ENCODE measurements at places on chromosomes 3 and 15.

DNA sequence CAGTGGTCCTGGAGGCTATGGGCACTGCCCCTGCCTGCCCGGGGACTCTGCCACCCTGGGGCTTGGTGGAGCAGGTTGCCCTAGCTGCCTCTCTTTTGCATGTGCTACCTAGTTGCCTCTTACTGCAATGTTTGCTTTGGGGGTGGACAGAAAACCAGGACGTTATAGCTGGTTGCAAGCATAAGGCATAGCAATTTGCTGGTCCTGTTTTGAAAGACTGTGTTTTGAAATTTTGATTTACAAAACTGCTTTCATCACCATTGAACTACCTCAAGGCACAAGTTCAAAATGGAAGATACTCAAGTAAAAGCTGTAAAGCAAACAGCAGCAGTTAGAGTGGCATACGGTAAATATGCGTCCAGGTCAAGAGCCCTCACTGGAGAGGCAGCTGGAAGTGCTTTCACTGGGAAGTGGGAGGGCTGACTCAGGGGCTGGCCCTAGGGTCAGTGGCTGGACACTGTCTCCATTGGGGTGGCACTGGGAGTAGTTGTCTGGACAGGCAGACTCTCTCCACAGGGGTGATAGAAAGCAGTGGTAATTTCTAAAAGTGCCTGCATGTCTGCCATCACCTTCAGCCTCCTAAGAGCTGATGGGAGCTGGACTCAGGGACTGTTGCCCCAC is 138.1 kb downstream of the CHDH start:
- no peak for DNase-seq

DNA sequence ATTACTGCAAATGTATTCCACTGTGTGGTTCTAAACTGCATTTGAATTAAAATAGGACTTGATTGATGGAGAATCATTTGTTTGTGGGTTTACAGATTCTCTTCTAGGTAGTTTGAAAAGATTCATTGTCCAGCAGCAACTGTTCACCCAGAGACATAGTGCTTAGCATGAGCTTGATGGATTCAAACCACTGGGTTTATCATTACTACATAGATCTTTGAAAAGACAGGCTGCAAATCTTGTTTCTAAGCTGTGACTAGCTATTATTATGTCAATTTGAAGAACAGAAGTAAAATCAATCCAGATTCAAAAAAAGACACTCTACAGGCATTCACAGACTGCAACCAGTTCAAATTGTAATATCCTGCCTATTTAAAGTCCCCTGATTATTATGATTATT is 49.8 kb downstream of the MBNL1 start:
- no peak for DNase-seq

- peak; percentile 85 for DNase-seq
Observed at GRCh38 chr3:186519021-186519658, 25.0 kb downstream of the CRYGS start.

GRCh38 chr15:48603123-48603500 is 42.4 kb downstream of the FBN1 start:
- DNase-seq, result no peak

GRCh38 chr15:51768018-51768417 is 16.6 kb downstream of the TMOD2 start:
- DNase-seq, result peak; percentile 81

- no peak for DNase-seq
Observed at GRCh38 chr3:34277110-34277509, 478.7 kb downstream of the PDCD6IP start.

GRCh38 chr15:90286678-90287077 is 21.2 kb downstream of the NGRN start:
- DNase-seq, result no peak

- DNase-seq, result no peak
Observed at GRCh38 chr15:23083115-23083514, 43.7 kb upstream of the TUBGCP5 start.

DNA sequence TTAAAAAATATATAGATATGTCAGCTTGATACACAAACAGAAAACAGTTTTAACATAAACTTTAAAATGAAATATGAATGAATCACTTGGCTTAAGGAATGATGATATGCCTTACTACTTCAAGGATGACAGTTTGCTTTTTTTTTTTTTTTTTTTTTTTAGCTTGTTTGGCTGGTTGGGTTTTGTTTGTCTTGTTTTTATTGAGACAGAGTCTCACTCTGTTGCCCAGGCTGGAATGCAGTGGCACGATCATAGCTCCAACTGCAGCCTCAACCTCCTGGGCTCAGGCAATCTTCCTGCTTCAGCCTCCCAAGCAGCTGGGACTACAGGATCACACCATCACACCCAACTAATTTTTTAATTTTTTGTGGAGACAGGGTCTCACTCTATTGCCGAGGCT is 14.5 kb downstream of the LRRC2 start:
- DNase-seq, result no peak

GRCh38 chr3:38599886-38600285 is 49.6 kb downstream of the SCN5A start:
- DNase-seq, result peak; percentile 19

- DNase-seq, result no peak
Observed at GRCh38 chr15:40320409-40320808, 3.1 kb upstream of the INAFM2 start.

DNA sequence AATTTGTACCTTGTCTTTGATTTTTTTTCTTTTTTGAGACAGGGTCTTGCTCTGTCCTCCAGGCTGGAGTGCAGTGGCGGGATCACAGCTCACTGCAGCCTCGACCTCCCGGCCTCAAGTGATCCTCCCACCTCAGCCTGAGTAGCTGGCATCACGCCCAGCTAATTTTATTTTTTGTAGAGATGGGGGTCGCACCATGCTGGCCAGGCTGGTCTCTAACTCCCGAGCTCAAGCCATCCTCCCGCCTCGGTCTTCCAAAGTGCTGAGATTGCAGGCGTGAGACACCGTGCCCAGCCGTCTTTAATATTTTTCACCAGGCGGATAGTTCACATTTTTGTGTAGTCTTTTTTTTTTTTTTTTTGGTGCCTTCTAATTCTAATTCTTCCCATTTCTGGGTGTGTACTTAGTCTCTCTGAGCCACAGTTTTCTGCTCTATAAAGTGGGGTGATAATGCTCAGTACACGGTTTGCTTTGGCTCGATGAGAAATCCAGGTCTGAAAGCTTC is 528 bp upstream of the TATDN2 start:
- DNase-seq, result peak; percentile 74

DNA sequence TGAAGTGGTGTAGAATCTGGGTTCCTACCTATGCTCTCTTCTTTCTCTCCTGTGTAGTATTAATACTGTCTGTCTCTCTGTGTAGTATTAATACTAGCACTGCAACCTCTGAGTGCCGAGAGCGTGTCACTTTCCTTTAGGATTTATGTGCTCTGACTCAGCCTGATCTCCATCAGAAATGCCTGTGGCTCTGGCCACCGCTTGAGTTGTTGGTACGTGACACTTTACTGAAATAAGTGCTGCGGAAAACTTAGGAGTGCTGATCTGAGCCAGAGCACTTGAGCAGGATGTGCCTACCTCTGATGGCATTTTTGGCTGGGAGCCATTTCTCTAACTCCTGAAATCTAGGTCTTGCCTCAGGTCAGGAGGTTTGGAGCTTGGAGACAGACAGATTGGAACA is 807.4 kb downstream of the SQOR start:
- no peak for DNase-seq

DNA sequence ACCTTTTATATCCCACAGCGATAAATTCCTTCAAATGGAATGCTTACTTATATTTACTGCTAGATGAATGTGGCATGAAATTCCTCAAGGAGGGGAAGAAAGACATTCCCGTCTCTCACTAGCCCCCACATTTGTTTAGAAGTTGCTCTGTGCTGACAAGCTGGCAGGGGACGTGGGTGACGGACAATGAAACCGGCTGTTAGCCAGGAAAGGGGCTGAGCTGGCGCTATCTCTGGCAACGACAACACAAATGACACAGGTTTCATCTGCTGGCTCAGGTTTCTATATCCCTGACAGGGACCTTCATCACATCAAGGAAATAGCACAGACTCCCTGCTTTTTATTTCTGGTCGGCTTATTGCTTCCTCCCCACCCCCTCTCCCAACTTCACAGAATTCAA is 15.8 kb downstream of the RUVBL1 start:
- DNase-seq, result no peak

GRCh38 chr3:141454906-141455602 is 31.8 kb upstream of the RASA2 start:
- no peak for DNase-seq

DNA sequence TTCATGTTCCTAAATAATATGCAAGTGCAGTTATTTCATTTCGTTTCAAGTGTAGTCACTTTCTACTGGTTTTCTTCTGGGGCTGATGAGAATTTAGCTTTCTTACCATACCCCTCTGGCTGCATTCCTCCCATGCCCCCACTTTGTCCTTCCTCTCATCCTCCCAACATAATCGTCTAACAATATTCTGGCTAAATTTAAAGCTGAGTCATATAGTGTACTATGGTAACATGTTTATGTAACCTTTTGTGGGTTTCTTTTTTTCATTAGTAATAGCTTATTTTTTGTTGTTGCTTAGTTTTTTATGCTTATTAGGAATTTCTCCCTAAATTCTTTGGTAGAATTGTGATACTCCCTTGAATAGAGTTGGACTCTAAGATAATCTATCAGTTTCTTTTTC is 30.5 kb downstream of the DUT start:
- DNase-seq, result no peak
